ENCODE measurements at places on chromosomes 2 and 18. TPM values are rescaled to one million over a fixed set of nuclear protein-coding genes. Genes with fewer than 3 reads are reported as not detected.

DNA sequence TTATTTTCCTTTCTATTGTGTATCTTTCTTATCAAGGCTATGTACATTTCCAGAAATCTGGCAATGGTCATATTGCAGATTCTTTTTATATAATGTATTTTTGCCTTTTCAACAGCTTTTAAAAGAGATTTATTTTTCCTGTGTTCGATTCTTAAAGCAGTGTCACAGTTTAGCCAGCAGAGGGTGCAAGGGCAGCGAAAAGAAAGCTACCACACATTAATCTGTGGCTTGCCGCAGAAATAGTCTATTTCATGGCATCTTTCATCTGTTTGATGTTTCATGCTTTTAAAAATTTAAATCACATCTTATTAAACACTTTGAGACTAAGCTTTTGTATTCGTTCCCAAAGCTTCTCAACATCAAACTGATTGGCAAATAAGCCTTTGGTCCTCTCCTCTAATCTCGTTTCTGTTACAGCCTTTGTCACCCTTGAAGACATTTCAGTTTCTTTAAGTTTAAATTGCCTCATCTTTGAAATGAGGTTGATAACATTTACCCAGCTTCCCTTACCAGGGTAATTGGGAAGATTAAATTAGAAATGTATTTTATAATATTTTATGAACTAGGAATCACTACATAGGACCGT lies 73.3 kb downstream of the PIK3C3 start:
- no peaks in the 10 kb centered on the region for H3K27me3 ChIP-seq
- peaks cover 4% of the 10 kb centered on the region for H3K4me1 ChIP-seq
- no peak overlapping the region for H3K27ac ChIP-seq
- no peak overlapping the region for H3K4me3 ChIP-seq
- H3K36me3 ChIP-seq: no peaks in the 10 kb centered on the region

DNA sequence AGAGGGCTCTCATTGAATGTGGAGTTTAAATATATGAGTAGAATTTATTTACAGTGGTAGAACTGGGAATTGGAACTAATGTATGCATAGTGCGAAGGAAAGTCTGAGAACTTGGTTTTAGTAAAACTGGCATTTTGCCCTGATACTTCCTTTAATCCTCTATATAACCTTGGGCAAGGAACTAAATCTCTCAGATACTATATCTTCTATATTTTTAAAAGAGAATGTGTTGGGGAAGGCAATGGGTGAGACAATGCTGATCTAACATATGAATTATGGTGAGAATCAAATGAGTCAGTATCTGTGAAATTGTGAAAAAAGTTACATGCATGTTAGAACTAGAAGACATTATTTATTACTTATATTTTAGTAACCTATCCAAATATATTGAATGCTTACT lies 2109.4 kb upstream of the PIK3C3 start:
- no peak overlapping the region for H3K27ac ChIP-seq
- H3K36me3 ChIP-seq: no peaks in the 10 kb centered on the region
- no peak for DNase-seq

Gene RAPGEF4
- 1.7 TPM for total RNA-seq

DNA sequence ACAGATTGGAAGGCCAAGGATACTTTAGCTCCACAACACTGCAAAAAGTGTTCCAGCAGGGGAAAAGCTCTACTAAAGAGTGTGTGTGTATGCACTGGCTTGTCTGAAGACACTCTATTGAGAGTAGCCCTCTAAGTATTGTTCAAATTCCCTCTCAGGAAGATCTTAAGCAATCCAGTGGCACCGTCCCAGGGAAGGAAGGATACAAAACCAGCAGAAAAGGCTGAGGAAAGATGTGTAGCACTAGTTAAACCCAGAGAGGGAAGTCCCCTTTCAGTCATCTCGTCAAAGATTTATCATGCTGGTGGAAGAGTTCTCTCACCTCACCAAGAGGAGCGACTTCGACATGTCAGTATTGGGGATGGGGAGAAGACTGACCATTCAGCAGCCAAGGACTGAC lies 50.5 kb downstream of the DHRS9 start:
- DNase-seq: no peak
- peaks cover 8% of the 10 kb centered on the region for H3K36me3 ChIP-seq
- no peaks in the 10 kb centered on the region for H3K27me3 ChIP-seq
- H3K27ac ChIP-seq: no peak overlapping the region

Gene TXNDC2
- not detected for total RNA-seq

DNA sequence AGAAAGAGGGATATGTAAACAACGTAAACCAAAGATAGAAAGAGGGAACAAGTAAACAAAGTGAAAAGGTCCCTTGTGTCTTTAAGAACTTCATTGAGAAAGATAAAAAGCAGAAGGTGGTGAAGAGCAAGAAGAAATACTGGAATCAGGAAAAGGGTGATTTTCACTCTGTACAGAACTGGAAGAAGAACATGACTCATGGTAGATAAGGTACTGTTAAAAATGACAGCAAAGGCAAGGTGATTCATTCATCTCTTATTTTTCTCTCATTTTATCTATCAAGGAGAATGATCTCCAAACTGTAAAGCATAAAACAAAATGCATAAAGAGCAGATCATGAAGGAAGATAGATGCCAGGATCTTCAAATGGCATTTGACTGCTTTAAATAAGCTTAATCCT lies 724.6 kb upstream of the CELF4 start:
- H3K27ac ChIP-seq: no peak overlapping the region
- DNase-seq: no peak
- H3K4me1 ChIP-seq: no peaks in the 10 kb centered on the region
- H3K27me3 ChIP-seq: no peaks in the 10 kb centered on the region
- H3K36me3 ChIP-seq: no peaks in the 10 kb centered on the region
- no peak overlapping the region for H3K4me3 ChIP-seq

GRCh38 chr2:118529908-118530599 lies 317.4 kb downstream of the EN1 start:
- H3K36me3 ChIP-seq: no peaks in the 10 kb centered on the region
- H3K27me3 ChIP-seq: peaks cover 57% of the 10 kb centered on the region
- H3K27ac ChIP-seq: no peak overlapping the region
- no peak overlapping the region for H3K4me3 ChIP-seq

Gene MGAT4A
- total RNA-seq: 12.2 TPM

GRCh38 chr2:111668274-111668616 lies 215.7 kb downstream of the ANAPC1 start:
- DNase-seq: no peak
- H3K4me3 ChIP-seq: no peak overlapping the region
- H3K27me3 ChIP-seq: no peaks in the 10 kb centered on the region
- peaks cover 4% of the 10 kb centered on the region for H3K36me3 ChIP-seq

Gene PID1
- total RNA-seq: 0.91 TPM

- peaks cover 60% of the 10 kb centered on the region for H3K4me1 ChIP-seq
- peaks cover 7% of the 10 kb centered on the region for H3K36me3 ChIP-seq
- DNase-seq: no peak
- H3K27ac ChIP-seq: no peak overlapping the region
- H3K4me3 ChIP-seq: peak overlapping the region; percentile 38
Measured at GRCh38 chr2:241321033-241321432, 5.3 kb downstream of the SEPTIN2 start.

DNA sequence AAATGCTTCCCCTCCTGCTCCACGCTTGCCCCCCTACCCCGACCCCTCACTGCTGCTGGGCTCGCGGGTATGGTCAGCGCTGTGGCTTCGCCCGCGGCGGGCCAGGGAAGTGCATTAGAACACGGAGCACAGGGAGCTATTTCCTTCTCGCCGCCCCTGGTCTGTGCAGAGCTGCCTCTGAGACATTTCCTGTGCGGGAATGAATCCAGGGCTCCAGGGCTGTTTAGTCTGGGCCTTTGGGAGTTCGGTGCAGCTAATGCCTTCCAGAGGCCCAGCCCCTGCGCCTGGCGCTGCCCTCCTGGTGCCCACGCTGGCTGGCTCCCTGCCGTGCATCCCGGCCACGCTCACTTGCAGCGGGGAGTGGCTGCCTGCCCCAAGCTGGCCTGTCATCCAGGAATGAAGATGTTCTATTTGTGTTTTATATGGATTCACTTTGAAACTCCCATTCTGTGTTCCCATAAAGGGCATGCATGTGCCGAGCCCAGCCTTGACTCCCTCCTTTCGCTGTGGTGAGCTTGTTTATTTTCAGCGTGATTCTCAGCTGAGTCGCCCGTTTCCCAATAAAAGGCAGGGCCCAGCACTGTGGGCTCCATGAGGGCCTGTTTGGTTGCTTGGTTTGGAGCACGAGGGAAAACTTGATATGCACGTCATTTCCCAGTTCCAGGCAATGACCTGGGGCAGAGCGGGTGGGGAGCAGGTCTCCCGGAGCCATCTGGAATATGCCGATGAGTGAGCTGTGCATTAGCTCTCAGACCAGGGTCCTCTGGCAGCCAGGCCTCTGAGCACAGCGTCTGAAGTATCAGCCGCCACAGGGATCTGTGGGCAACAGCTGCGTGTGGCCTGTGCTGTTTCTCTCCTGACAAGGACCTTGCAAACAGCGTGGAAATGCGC lies 42.7 kb downstream of the SH3RF3 start:
- H3K4me1 ChIP-seq: peaks cover 6% of the 10 kb centered on the region
- peaks cover 5% of the 10 kb centered on the region for H3K27me3 ChIP-seq
- no peaks in the 10 kb centered on the region for H3K36me3 ChIP-seq
- no peak overlapping the region for H3K27ac ChIP-seq
- H3K4me3 ChIP-seq: no peak overlapping the region

Gene ITGB6
- total RNA-seq: not detected

- H3K27me3 ChIP-seq: peaks cover 100% of the 10 kb centered on the region
- H3K27ac ChIP-seq: no peak overlapping the region
- peak; percentile 82 for DNase-seq
- H3K4me3 ChIP-seq: peak overlapping the region; percentile 99
Measured at GRCh38 chr2:172084645-172085459, 455 bp upstream of the DLX1 start.

Gene FBXO36
- total RNA-seq: 3.5 TPM

GRCh38 chr18:47771922-47772321 lies 158.5 kb downstream of the SMAD2 start:
- peaks cover 4% of the 10 kb centered on the region for H3K27me3 ChIP-seq
- H3K36me3 ChIP-seq: no peaks in the 10 kb centered on the region
- H3K27ac ChIP-seq: no peak overlapping the region
- no peak for DNase-seq
- no peaks in the 10 kb centered on the region for H3K4me1 ChIP-seq

- peaks cover 20% of the 10 kb centered on the region for H3K4me1 ChIP-seq
- no peak overlapping the region for H3K4me3 ChIP-seq
- no peaks in the 10 kb centered on the region for H3K27me3 ChIP-seq
- H3K27ac ChIP-seq: no peak overlapping the region
Measured at GRCh38 chr18:32251466-32251865, 61.6 kb downstream of the MEP1B start.

GRCh38 chr2:82674652-82675051 lies 1784.4 kb downstream of the SUCLG1 start:
- no peak overlapping the region for H3K27ac ChIP-seq
- H3K36me3 ChIP-seq: no peaks in the 10 kb centered on the region
- H3K4me3 ChIP-seq: no peak overlapping the region
- DNase-seq: no peak

GRCh38 chr2:18118703-18119102 lies 240.2 kb downstream of the KCNS3 start:
- H3K4me1 ChIP-seq: no peaks in the 10 kb centered on the region
- no peak overlapping the region for H3K4me3 ChIP-seq

All from neural crest cell (in vitro differentiated cells).